ENCODE measurements at places on chromosomes 2 and 18. TPM values are rescaled to one million over a fixed set of nuclear protein-coding genes. Genes with fewer than 3 reads are reported as not detected.
A peak's percentile ranks its signal among the peaks of the same experiment; 100 is the strongest.

DNA sequence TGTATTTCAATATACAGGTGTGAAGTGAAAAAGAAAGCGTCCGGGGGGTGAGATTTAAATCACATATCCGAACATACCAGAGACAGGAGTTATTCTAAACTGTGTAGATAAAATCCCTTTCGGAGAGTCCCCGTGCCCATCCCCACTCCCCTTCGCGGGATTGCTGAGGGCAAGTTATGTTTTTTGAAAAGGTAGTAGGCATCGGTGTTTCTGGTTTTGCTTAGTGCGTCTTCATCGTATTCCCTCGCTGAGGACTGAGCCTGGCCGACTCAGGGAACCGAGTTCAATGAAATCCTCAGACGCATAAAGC is 583.4 kb downstream of the ZEB2 start:
- H3K4me1 ChIP-seq, result peaks cover 18% of the 10 kb centered on the region
- no peaks in the 10 kb centered on the region for H3K36me3 ChIP-seq
- no peak for DNase-seq
- peak overlapping the region; percentile 76 for H3K4me3 ChIP-seq
- H3K27me3 ChIP-seq, result no peaks in the 10 kb centered on the region

Gene COLEC12
- not detected for total RNA-seq

Gene KIF3C
- 0.90 TPM for total RNA-seq

Gene SRD5A2
- 0.04 TPM for total RNA-seq

Gene TOGARAM2
- total RNA-seq, result not detected

DNA sequence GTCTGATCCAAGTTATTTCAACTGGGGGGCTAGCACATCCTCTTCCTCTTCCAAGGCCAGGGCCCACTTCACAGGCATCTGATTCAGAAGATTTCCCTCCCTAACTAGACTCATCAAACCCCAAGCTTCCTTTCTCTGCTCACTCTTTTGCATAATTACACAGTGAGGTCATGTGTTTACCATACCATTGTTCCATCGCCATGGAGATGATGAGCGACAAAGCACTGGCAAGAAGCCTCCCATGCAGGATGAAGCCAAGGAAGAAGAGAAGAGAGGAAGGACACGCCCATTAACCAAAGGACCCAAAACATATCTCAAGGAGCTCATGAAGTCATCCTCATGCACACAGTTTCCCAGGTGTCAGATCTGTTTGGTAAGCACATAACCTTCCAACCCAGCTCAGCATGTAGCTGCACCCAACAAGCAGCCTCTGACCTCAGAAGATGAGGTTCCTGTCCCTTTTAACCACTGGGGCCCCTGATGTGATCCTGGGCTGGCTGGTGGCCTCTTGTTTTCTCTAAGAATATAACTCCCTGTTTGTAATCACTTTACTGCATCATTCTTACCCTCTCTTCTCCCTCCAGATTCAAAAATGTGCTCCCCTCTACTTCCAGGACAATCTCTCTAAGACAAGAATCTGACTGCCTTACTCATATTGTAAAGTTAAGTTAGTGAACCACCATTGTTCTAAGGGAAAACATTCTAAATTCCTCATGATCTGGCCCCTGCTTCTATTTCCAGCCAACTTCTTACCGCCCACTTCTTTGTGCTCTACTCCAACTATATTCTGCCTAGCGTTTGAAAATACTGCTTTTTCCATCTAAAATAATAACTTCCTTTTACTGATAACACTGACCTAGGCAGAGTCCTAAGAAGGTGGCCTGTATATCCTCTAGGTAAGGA is 190.1 kb downstream of the TTC32 start:
- no peaks in the 10 kb centered on the region for H3K4me1 ChIP-seq
- H3K27me3 ChIP-seq, result no peaks in the 10 kb centered on the region
- no peak overlapping the region for H3K27ac ChIP-seq
- no peak for DNase-seq
- H3K4me3 ChIP-seq, result no peak overlapping the region

Gene TPGS2
- total RNA-seq, result 116 TPM

Gene CHRNG
- not detected for total RNA-seq

Gene ZC3H15
- total RNA-seq, result 66.5 TPM

- no peak overlapping the region for H3K4me3 ChIP-seq
- H3K4me1 ChIP-seq, result no peaks in the 10 kb centered on the region
- H3K27ac ChIP-seq, result no peak overlapping the region
- no peak for DNase-seq
Observed at GRCh38 chr2:75476761-75477160, 84.0 kb downstream of the EVA1A start.

Gene SCYGR4
- not detected for total RNA-seq

GRCh38 chr2:145652571-145653545 is 1132.9 kb upstream of the ZEB2 start:
- peaks cover 5% of the 10 kb centered on the region for H3K4me1 ChIP-seq
- H3K4me3 ChIP-seq, result no peak overlapping the region
- H3K36me3 ChIP-seq, result no peaks in the 10 kb centered on the region
- H3K27ac ChIP-seq, result no peak overlapping the region

GRCh38 chr2:170815311-170815710 is 1.4 kb upstream of the GAD1 start:
- H3K36me3 ChIP-seq, result no peaks in the 10 kb centered on the region
- no peaks in the 10 kb centered on the region for H3K27me3 ChIP-seq
- peak overlapping the region; percentile 63 for H3K4me3 ChIP-seq
- H3K27ac ChIP-seq, result no peak overlapping the region
- H3K4me1 ChIP-seq, result peaks cover 15% of the 10 kb centered on the region

All from Karpas-422 (cell line).